ENCODE measurements at places on chromosomes 2 and 18.

GRCh38 chr2:16218625-16219024 lies 278.3 kb downstream of the MYCN start:
- DNase-seq: peak; percentile 25

DNA sequence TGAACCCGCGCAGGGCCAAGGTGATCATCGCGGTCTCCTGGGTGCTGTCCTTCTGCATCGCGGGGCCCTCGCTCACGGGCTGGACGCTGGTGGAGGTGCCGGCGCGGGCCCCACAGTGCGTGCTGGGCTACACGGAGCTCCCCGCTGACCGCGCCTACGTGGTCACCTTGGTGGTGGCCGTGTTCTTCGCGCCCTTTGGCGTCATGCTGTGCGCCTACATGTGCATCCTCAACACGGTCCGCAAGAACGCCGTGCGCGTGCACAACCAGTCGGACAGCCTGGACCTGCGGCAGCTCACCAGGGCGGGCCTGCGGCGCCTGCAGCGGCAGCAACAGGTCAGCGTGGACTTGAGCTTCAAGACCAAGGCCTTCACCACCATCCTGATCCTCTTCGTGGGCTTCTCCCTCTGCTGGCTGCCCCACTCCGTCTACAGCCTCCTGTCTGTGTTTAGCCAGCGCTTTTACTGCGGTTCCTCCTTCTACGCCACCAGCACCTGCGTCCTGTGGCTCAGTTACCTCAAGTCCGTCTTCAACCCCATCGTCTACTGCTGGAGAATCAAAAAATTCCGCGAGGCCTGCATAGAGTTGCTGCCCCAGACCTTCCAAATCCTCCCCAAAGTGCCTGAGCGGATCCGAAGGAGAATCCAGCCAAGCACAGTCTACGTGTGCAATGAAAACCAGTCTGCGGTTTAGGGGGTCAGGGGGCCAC lies 897 bp downstream of the GPR45 start:
- no peak for DNase-seq

DNA sequence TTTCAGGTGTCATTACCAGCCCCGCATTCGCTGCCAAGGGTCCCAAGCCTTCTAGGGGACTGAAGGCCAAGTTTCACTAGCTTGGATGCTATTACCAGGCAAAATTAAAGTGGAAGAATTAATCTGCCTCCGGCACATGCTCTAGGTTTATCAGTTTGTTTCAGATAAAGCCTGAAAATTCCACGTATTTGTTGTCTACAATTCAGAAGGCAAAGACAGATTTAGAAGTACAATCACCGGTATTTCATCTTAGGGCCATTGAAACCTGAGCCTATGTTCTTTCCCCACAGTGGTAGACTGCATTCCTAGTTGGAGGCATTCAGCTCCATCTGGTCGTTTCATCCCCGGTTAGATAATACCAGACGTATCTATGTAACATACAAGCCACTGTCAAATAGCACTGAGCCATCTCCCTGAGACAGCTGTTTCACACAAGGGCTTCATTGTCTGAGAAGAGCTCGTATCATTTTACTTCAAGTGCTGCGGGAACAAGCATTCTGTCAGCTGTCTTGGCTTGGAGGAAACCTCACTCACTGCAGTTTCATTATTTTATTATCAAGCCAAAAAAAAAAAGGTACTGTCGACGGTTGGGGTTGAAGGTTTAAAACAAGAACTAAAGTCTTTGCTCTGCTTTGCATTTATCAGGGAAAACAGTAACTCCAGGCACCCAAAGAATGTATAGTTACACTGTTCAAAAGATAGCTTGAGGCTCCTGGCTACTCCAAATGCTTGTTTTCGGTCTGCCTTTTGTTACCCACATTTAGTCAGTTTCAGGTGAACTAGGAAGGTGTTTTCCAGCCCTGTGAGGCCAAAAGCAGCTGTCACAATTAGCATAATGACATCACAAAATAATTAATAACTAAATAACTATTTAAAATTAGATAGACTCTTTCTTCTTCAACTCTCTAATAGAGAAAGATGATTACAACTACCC lies 76.7 kb downstream of the TGIF1 start:
- DNase-seq: peak; percentile 83

- DNase-seq: no peak
These were observed 381.2 kb upstream of the NETO1 start for GRCh38 chr18:73249030-73249429.

DNA sequence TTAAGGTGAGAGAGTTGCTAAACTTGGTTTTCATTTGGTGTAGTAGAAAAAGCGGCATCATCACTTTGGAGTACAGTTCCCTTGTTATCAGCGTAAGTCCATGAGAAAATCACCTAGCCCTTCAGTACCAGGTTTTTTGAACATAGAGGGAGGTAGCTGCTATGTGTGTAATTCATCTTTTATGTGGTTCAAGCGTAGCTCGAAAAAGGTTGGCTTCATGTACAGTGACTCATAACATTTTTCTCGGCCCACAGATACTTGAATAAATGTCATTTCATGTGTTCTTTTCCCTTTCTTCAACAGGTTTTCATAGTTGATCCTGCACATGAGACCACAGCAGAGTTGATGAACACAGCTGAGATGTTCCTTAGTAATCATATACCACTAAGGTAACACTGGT lies 43.6 kb downstream of the UGGT1 start:
- no peak for DNase-seq

DNA sequence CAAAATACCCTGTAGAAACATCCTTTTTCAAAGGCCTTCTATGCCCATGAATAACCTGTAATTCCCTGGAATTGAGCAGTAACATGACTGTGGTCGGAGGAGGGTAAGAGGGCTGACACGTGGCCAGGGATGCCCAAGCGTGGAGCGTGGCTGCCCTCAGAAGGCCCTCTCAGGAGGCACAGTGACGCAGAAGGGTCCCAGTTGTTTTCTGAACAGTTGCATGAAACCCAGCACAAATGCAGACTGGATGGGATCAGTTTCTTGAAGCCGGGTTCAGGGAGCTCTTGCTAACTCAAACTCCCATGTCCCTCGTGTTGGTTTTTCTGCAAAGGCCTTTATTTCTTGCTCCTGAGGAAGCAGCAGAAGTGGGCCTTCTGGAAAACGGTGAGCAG lies 237.0 kb downstream of the ALPK2 start:
- no peak for DNase-seq

GRCh38 chr2:171225302-171225980 lies 64.7 kb upstream of the TLK1 start:
- peak; percentile 56 for DNase-seq

DNA sequence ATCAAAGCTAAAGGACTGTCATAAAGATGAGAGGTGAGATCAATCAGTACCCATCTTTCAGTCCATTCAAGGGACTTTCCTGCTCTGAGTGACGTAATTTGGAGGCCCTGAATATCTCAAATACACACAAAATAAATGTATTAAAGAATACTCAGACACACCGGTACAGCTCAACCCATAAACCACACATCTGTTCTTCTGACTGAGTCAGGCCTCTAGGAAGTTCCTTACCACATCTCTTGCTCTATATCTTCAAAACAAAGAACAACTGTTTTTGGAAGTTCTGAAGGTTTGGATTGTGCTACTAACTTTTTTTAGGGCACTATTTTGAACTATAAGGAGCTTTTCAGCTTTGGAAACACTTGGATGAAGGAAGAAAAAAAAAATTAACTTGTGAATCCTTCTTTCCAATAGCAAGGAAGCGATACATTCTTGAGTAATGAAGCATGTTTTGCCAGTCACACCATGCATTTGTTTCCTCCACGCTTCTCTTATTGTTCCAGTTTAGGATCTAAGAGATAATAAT lies 866.5 kb upstream of the VRK2 start:
- no peak for DNase-seq

DNA sequence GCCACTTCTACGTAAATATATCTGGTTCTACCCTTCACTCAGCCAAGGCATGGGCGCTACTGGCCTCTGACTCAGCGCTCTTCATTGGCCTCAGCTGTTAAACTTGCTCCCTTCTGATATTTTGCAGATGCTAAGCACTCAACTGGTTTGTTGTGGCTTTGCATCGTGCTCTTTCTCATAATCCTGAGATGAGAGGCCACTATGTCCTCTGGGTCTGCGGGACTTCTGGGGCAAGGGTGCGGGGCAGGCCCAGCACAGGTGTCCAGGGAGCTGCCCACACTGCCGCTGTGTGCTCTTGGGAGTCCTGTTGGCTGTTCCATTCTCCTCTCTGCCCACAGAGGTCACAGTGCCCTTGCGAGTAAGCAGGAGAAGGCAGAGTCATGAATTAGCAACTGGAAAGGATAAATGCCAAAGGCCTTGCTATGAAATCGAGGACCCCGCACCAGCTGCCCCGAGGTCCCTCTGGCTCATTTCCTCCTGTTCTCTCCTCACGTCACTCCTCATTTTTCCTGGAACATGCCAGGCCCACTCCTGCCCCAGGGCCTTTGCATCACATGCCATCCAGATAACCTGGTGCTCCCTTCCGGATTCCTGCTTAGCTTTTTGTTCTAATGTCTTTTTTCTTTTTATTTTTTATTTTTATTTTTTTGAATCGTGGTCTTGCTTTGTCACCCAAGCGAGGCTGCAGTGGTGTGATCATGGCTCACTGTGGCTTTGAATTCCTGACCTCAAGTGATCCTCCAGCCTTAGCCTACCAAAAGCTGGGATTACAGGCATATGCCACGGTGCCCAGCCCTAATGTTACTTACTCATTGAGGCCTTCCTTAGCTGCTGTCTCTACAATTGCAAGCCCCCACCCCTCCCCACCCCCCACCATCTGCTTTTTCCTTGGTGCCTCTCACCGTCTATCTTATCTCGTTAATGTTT lies 34.9 kb upstream of the MAT2A start:
- peak; percentile 55 for DNase-seq

DNA sequence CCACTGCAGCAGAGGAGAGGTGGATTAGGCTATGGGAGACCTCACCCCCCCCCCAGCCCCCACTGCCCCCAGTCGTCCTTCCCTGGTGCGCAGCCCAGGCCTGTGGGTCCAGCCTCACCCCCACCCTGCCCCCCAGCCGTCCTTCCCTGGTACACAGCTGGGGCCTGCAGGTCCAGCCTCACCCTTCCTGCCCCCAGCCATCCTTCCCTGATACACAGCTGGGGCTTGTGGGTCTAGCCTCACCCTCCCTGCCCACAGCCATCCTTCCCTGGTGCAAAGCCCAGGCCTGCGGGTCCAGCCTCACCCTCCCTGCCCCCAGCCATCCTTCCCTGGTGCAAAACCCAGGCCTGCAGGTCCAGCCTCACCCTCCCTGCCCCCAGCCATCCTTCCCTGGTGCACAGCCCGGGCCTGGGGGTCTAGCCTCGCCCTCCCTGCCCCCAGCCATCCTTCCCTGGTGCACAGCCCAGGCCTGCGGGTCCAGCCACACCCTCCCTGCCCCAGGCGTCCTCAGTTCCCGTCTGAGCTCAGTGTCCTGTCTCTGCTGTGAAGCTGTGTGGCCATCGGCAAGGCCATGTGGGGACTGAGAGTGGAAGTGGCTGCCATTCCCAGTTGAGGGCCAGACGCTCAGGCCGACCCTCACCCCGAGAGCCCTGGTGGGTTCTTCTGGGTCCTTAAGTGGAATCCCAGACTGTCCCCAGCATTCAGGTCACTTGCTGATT lies 86.8 kb upstream of the SNTG2 start:
- DNase-seq: no peak

- DNase-seq: no peak
These were observed 248.4 kb upstream of the KCNJ3 start for GRCh38 chr2:154449951-154450658.

DNA sequence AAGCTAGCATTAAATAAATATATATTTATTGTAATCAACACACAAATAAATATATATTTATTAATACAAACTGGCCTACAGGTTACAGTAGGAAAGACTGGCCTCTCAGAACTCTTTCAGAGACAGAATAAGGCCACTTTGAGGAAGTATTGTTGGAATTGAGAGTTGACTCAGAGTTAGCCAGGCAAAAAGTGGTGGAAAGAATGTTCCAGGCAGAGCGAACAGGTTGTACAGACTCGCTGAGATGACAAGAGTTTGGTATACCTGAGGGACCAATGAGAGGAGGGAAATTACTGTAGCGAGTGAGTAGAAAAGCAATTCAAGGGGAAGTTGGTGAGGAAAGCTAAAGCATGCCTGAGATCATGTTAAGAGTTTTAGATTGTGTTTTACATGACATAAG lies 19.0 kb upstream of the XDH start:
- DNase-seq: no peak

DNA sequence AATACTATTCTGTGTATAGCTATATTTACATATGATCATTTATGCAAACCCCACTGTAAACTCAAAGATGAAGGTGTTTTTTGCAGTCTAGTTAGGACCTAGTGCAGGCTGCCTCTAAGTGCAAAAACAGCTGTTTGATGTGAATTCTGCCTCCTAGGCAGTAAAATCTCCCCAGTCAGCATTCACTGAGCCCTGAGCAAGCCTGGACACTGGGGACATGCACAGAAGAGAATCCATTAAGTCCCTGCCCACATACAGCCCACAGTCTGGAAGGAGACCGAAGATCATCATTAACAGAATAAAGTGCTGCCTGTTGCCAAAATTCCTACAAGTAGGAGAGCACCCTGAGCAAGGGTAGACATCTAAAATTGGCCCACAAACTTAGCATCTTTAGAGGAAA lies 14.4 kb upstream of the BIN1 start:
- no peak for DNase-seq

DNA sequence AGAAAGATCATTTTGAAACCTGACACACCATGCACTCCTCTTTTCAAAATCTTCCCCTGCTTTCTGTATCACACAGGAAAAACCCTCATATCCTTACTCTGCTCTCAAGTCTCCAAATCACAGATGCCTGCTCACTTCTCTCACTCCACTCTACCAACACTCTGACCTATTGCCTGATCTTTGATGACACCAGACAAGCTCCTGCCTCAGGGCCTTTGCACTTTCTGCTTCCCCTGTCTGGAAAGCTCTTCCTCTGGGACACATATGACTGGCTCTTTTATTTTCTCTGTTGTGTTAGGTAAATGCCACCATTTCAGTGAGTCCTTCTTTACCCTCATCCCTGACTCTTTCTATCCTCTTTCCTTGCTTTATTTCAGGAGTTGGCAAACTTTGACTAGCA lies 1300.7 kb upstream of the ZEB2 start:
- DNase-seq: no peak

GRCh38 chr2:48482313-48482712 lies 47.6 kb upstream of the STON1 start:
- DNase-seq: no peak

GRCh38 chr2:216670266-216671080 lies 24.9 kb downstream of the IGFBP5 start:
- no peak for DNase-seq

DNA sequence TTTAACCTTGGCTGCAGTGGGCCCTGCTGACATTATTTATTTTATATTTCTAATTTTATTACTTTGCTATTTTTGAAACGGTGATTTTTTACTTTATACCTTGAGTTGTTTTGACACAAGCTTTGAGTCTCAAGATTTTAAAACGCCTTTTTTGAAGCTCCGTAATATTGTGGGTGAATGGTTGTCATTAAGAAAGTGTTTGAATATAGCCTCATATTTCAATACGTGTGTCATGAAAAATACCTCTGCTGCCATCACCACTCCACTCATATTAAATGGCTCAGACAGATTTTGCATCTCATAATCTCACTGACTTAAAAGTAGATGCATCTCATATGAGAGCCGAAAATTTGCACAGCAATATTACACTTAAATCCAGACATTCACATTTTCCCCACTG lies 106.6 kb downstream of the CTNNA2 start:
- DNase-seq: no peak

GRCh38 chr2:17581831-17582230 lies 41.3 kb downstream of the VSNL1 start:
- no peak for DNase-seq

- DNase-seq: no peak
These were observed 66.5 kb upstream of the NPAS2 start for GRCh38 chr2:100753444-100753843.
